WTC11 (cell line): ENCODE measurements at places on chromosomes 6 and 20. TPM values are rescaled to one million over a fixed set of nuclear protein-coding genes. Genes with fewer than 3 reads are reported as not detected.

Gene SCUBE3
- total RNA-seq: 1.6 to 2.1 TPM (median 1.8 TPM) in 3 replicates

GRCh38 chr20:45913116-45913515 is 1.2 kb upstream of the PLTP start:
- DNase-seq: no peak

GRCh38 chr20:6705106-6705766 is 62.2 kb upstream of the BMP2 start:
- no peak for DNase-seq

DNA sequence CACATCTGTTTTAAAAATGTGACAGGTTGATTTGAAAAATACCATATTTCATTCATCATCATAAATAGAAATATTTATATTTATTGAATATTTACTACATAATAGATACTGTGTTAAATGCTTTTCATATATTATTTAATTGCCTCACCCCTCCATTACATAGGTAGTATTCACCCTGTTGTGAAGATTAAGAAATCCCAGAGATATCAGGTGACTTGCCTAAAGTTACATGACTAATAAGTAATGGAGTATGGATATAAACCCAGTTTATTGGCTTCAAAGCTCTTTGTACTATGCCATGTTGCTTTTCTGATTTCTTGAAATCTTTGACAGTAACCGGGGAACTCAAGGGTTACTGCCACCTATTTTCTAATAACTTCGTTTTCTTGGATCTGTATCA is 10.1 kb upstream of the TSPYL1 start:
- no peak for DNase-seq

DNA sequence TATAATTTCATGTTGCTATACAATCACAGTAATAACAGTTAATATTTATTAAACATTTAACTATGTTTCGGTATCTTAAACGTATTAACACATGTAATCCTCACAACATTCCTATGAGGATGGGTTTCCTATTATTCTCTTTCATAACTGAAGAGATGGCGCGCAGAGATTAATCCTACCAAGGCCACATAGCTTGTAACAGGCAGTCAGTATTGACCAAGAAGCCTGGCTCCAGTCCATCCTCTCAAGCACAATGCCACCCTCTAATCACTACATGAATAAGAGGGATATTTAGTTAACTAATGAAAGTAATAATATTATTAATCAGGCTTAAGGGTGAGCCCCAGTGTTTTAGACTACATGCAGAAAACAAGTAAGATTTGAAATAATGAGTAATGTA is 149.7 kb upstream of the SIM1 start:
- DNase-seq: no peak

- DNase-seq: no peak
Measured at GRCh38 chr6:45388328-45388727, 10.6 kb upstream of the SUPT3H start.

- DNase-seq: no peak
Measured at GRCh38 chr6:101730954-101731353, 337.4 kb downstream of the GRIK2 start.

DNA sequence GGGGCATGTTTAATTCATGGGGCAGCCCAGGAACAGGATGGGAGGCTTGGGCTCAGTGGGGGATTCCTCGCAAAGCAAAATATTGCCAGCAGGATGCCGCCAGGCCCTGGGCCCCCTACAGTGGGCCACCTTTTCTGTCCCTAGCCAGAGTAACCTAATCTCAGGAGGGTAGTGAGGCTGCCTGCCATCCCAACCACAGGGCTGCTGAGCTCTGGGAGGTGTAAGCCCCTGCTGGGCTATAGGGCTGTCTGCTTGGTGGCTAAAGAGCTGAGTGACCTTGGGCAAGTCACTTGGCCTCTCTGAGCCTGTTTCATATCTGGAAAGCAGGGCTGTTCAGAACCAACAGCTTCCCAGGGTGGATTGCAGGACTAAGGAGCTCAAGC is 35.7 kb upstream of the CDH22 start:
- no peak for DNase-seq

Gene TREML2
- 0.09 to 0.15 TPM (median 0.09 TPM) in 3 replicates for total RNA-seq

GRCh38 chr6:29656157-29656556 is 735 bp upstream of the MOG start:
- no peak for DNase-seq

Gene SPATS1
- total RNA-seq: not detected in 3 replicates

DNA sequence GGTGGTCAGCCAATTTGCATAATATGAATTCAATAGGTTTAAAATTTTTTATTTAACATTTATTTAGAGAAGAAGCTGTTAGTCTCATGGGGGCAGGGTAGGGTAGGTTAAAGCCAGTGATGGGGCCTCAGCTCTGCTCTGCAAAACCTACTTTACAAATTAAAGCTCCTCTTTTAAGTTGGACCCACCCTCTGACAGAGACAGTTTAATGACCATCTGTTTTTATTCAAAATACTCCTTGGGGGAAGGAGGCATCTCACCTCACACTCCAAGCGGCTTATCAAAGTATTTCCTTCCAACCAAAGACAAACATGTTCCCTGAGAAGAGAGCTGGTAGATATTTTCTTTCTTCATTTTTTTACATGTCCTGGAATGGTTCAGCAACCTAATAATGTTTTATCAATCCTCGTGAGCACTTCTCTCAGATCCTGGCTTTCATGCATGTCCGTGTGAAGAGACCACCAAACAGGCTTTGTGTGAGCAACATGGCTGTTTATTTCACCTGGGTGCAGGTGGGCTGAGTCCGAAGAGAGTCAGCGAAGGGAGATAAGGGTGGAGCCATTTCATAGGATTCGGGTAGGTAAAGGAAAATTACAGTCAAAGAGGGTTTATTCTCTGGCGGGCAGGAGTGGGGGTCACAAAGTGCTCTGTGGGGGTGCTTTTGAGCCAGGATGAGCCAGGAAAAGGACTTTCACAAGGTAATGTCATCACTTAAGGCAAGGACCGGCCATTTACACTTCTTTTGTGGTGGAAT is 184.7 kb downstream of the GJA1 start:
- DNase-seq: peak; percentile 48

Gene TSBP1
- total RNA-seq: not detected in 3 replicates

DNA sequence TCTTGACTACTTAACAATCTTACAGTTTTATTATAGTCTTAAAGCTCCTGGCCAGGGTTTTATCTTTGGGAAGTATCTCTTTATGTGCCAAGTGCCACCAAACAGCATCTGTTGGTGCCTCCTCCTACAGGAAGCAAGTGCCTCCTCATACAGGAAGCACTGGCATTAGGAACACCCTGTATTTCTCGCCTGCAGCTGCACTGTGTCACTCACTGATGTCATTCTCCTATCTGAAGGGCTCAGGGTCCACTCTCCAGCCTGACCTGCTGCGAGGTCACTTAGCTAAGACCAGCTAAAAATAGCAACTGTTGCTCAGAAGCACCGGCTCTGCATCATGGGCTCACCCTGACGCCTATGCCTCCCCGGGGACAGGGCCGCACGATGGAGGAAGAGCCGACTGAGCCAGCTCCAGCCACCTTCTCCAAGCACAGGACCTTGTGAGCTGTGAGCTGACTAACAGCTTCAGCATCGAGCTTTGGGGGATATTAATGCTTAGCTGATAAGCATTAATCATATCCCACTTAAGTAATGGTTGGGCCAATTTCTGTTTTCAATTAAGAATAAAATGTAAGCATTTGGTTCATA is 66.3 kb upstream of the CD93 start:
- no peak for DNase-seq

Gene LPA
- total RNA-seq: 0.60 to 0.66 TPM (median 0.61 TPM) in 3 replicates

GRCh38 chr6:156457601-156458000 is 319.6 kb upstream of the ARID1B start:
- no peak for DNase-seq

Gene CCHCR1
- 58.7 to 62.6 TPM (median 61.4 TPM) in 3 replicates for total RNA-seq

GRCh38 chr6:99030915-99031314 is 83.2 kb upstream of the FBXL4 start:
- no peak for DNase-seq

Gene RMND1
- total RNA-seq: 18.3 to 23.3 TPM (median 21.0 TPM) in 3 replicates

DNA sequence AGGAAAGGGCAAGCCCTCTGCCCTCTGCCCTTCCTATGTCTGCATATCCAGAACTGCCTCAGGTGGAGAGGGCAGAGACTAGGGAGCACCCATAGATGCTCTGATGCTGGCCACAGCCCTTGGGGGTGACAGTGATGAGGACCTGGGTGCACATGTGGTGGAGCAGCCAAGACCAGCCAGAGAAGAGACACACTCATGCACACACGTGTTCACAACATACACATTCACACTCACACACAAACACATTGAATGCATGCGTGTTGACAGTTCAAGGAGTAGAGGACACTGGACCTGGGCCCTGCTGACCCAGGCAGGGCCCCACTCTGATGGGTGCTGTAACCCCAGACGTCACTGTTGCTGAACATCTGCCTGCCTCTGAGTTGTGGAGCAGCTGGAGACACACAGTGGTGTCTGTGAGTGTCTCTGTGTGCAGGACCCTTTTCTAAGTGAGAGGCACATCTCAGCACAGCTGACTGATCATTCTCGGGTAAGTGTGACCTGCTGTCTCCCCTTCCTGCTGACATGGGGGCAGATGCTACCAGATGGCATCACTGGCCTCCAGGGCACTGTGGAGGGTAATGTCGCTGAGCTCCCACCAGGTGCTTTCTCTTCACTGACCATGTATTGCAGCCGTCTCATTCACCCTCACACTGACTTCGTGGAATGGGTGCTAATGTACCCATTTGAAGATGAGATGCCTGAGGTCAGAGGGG is 30.1 kb upstream of the MAS1L start:
- DNase-seq: no peak

DNA sequence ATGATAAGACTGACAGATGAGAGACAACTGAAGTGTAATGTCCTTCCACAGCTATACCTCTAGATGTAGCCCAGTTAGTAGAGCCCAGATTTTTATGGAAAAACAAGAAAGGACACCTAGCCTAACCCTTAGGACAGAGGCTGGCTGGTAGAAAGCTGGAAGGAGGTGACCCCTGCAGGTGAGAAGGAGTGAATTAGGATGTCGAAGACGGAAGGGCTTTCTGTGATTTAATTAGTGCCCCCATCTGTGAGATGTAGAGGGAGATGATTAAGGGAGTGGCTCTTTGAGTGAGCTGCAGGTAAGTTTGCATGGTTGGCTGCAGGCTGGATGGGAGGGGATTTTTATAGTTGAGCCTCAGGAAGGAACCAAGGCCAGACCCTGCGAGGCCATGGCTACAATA is 82.8 kb downstream of the GFRA4 start:
- DNase-seq: peak; percentile 23

- DNase-seq: no peak
Measured at GRCh38 chr6:169577974-169578373, 123.9 kb downstream of the WDR27 start.

Gene CYP24A1
- total RNA-seq: not detected in 3 replicates

GRCh38 chr6:71229477-71229876 is 59.1 kb upstream of the OGFRL1 start:
- no peak for DNase-seq

Gene BAG2
- total RNA-seq: 7.5 to 8.0 TPM (median 8.0 TPM) in 3 replicates

DNA sequence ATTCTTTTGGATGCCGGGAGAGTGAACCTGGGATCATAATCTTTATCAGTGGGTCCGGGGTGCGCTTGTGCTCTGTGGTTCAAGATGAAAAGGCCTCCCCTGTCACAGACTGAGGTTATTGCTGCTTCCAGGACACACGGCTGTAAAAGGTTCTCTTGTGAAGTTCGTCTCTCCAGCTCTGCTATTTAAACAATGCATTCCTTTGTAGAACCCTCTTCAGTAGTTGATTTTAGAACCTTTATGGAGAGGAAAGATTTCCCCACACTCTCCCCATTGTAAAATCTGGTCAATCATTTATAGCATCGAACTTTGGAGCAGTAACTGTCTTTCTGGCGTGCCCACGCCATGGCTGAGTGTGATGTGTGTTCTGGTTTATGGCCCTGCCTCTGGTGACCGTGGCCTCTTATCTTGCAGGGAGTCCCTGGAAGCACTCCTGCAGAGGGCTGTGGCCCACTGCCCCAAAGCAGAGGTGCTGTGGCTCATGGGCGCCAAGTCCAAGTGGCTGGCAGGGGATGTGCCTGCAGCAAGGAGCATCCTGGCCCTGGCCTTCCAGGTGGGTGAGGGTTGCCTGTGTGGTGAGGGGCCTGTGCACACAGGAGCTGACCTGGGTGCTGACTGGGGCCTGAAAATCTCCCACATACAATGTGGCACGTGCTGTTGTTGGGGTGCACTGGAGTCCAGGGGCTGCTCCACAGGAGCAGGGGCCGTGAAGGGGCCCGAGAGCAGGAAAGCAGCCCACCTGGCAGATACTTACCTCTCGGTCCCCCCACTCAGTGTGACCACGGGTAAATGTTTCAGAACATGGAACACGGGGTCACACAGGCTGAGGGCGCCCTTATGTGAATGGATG is 11.6 kb upstream of the C20orf204 start:
- DNase-seq: no peak

DNA sequence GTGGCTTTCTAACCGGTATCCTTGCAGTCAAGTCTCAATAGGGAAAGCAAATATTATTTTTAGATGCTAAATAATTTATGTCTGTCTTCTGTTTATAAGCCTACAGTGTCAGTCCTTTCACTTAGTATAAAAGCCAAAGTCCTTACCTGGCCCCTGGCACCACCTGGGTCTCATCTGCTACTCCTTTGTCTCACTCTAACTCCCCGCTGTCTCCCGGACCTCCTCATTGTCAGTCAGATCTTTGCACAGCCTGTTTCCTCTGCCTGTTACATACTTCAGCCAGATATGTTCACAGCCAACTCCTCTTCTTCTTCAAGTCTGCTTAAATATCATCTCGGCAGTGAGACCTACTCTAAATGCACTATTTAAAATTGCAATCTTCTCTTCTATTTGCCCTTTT is 84.2 kb downstream of the THEMIS start:
- DNase-seq: no peak

Gene CLPSL1
- total RNA-seq: 0.34 to 0.55 TPM (median 0.42 TPM) in 3 replicates

- no peak for DNase-seq
Measured at GRCh38 chr6:75762063-75762462, 13.0 kb downstream of the MYO6 start.

DNA sequence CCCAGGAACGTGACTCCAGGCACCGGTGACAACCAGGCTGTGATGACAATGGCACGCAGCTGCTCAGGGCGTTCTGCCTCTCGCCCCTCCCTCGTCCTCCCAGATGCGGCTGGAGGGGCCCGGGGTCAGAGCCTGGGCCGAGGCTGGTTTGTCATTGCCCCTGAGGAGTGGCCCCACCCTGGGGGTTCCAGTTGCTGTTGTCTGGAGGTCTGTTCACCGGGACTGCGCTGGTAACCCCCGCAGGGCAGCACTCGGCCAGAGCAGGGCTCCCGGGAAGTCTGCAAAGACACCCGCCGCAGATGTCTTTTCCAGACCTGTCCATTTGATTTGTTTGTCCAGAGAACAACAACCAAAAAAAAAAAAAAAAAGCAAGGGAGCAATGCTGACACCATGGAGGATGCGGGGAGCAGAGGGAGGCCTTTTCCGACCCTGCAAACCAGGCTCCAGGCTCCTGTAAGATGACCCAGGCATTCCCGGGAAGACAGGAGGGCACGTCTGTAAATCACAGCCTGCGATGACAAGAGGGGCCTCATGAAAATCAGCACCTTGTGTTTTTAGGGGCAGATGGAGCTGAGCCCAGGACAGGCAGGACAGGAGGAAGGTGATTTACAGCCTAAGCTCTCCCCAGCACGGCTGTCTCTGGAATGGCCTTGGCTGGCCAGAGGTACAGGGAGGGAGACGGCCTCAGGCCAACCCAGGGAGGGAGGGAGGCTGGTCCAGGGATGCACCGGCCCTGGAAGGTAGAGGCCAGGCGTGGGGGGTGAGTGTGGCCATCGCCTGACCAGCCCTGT is 189.3 kb downstream of the ERMARD start:
- no peak for DNase-seq

GRCh38 chr6:125154761-125155135 is 1.2 kb downstream of the TPD52L1 start:
- peak; percentile 42 for DNase-seq

GRCh38 chr6:54183616-54184015 is 72.4 kb downstream of the MLIP start:
- DNase-seq: no peak

GRCh38 chr6:62805431-62805830 is 405.8 kb upstream of the FKBP1C start:
- no peak for DNase-seq
